ENCODE measurements at places on chromosomes 5 and 9. TPM values are rescaled to one million over a fixed set of nuclear protein-coding genes. Genes with fewer than 3 reads are reported as not detected.

NDFIP1 gene
- polyA plus RNA-seq, result 20.2 TPM

TAF11L10 gene
- not detected for polyA plus RNA-seq

BAAT gene
- polyA plus RNA-seq, result not detected

SLC30A5 gene
- 25.7 TPM for polyA plus RNA-seq

PRRC2B gene
- 26.3 TPM for polyA plus RNA-seq

ZNF300 gene
- polyA plus RNA-seq, result 9.9 TPM

MSMP gene
- not detected for polyA plus RNA-seq

ZDHHC11 gene
- polyA plus RNA-seq, result 2.4 TPM

TOR2A gene
- polyA plus RNA-seq, result 12.4 TPM

DNA sequence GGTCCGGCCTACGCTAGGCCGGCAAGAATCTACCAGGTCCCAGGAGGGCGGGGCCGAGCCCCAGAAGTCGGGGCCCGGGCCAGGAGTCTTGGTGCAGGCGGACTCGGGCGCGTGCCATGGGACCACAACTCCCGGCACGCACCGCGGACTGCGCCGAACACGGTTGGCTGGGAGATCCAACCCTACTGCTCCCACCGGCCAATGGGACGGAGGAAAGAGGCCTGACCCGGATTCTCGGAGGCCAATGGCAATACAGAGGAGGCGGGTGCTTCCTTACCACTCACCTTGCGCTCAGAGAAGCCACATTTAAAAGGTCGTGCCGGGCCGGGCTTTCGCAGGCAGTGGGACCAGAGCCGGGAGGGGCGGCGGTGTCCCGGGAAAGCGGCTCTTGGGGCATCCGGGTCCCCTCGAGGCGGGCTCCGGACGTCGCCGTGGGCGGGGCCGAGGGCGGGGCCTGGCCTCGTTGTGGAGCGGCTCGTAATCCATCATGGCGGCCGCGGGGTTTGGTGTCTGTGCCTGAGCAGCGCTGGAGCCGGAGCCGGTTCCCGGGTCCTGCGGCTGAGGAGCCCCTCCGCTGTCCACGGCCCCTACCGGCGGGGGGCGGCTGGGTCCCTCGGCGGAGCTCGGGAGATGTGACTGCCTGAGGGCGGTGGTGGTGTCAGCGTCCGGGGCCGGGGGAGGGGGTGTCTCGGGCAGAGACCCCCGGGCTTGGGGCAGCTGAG is 19.1 kb downstream of the EXOSC2 start:
- H3K4me3 ChIP-seq, result peak overlapping the region; percentile 90
- H3K27ac ChIP-seq, result peak overlapping the region; percentile 99
- H3K36me3 ChIP-seq, result no peaks in the 10 kb centered on the region
- H3K27me3 ChIP-seq, result no peaks in the 10 kb centered on the region
- peak; percentile 99 for DNase-seq
- peaks cover 54% of the 10 kb centered on the region for H3K4me1 ChIP-seq

DNA sequence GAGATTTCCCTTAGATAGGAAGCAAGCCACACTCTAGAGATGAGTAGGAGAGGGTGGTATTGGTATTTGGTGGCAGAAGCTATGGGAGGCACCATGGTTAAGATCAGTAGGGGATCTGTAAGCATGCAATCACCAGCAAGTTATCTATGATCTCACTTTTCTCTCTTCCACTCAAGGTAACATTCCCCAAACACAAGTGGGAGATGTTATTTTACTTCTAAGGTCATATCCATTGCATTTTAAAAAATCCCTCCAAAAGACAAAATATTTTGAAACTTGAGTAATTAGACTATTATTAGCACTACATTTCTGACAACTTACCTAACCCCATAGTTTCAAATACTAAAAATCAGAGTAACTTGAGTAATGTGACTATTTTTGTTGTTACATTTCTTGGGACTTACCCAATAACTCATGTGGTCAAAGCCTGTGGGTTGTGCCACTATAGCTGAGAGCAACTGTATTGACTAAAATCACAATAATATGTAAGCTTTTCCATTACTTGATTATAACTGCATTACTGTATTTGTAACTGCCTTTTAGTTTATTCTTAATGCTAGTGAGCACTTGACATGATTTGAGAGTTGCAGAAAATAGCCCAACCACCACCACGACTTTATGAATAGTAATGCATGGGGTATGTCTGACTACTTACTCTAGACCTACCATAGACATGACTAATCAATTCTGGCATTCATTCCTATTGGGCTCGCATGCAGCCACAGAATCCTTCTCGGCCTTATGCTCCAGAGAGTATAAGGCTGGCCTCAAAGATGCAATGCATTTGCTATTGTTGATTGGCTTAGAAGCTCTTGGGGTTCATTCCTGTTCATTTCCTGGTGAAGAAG is 264.7 kb downstream of the TRIM32 start:
- no peak overlapping the region for H3K27ac ChIP-seq
- no peak overlapping the region for H3K4me3 ChIP-seq
- DNase-seq, result no peak
- H3K4me1 ChIP-seq, result no peaks in the 10 kb centered on the region

DNA sequence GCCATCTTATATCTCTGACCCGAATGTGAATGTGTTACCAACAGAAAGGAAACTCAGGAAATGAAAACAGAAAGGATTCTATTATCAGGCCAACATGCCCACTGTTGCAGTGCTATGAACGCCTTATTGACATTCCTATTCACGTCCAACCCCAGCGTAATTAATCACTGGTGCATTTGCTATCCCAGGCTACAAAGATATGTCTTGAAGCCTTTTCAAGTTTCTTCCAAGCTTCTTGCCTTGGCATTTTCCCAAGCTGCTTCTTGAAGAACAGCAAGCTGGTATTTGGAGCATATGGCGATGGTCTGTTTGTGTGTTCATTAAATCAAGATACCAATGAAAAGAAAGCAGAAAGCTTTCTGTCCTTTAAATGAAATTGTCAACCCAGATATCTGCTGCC is 579.2 kb upstream of the ZNF462 start:
- H3K4me1 ChIP-seq, result peaks cover 11% of the 10 kb centered on the region
- no peak overlapping the region for H3K4me3 ChIP-seq
- no peaks in the 10 kb centered on the region for H3K36me3 ChIP-seq
- H3K27me3 ChIP-seq, result no peaks in the 10 kb centered on the region
- no peak overlapping the region for H3K27ac ChIP-seq

DNA sequence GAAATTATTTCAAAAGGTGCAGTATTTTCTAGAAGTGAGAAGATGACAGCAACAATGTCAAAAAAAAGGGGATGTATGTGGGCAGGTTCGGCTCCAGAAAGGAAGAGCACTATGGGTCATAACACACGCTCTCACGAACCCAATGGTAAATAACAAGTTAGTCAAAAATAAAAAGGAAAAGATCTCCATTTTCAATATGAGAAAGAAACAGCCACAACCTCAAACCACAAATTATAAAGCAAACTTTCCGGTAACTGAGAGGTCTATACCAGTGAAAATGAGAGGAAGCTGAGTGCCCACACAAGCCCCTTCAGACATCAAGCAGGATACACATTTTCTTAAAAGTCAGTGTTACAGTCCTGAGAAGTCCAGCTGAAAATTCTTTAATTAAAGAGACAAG is 398.5 kb upstream of the RPS23 start:
- H3K4me1 ChIP-seq, result no peaks in the 10 kb centered on the region
- DNase-seq, result no peak
- H3K36me3 ChIP-seq, result no peaks in the 10 kb centered on the region
- no peak overlapping the region for H3K27ac ChIP-seq
- no peaks in the 10 kb centered on the region for H3K27me3 ChIP-seq
- H3K4me3 ChIP-seq, result no peak overlapping the region

- H3K4me1 ChIP-seq, result no peaks in the 10 kb centered on the region
- no peak overlapping the region for H3K4me3 ChIP-seq
- no peaks in the 10 kb centered on the region for H3K36me3 ChIP-seq
- DNase-seq, result no peak
These were observed 70.3 kb downstream of the APTX start for GRCh38 chr9:32931129-32931528.

GRCh38 chr5:68261569-68262065 is 46.1 kb downstream of the PIK3R1 start:
- DNase-seq, result no peak
- peaks cover 62% of the 10 kb centered on the region for H3K4me1 ChIP-seq

GRCh38 chr5:40390281-40391149 is 289.2 kb upstream of the PTGER4 start:
- no peak overlapping the region for H3K27ac ChIP-seq
- no peak for DNase-seq
- H3K36me3 ChIP-seq, result no peaks in the 10 kb centered on the region
- peaks cover 1% of the 10 kb centered on the region for H3K4me1 ChIP-seq

GRCh38 chr5:59234236-59234635 is 651.4 kb downstream of the RAB3C start:
- H3K4me1 ChIP-seq, result peaks cover 5% of the 10 kb centered on the region
- no peak for DNase-seq
- H3K27me3 ChIP-seq, result no peaks in the 10 kb centered on the region
- no peak overlapping the region for H3K4me3 ChIP-seq
- no peaks in the 10 kb centered on the region for H3K36me3 ChIP-seq

DNA sequence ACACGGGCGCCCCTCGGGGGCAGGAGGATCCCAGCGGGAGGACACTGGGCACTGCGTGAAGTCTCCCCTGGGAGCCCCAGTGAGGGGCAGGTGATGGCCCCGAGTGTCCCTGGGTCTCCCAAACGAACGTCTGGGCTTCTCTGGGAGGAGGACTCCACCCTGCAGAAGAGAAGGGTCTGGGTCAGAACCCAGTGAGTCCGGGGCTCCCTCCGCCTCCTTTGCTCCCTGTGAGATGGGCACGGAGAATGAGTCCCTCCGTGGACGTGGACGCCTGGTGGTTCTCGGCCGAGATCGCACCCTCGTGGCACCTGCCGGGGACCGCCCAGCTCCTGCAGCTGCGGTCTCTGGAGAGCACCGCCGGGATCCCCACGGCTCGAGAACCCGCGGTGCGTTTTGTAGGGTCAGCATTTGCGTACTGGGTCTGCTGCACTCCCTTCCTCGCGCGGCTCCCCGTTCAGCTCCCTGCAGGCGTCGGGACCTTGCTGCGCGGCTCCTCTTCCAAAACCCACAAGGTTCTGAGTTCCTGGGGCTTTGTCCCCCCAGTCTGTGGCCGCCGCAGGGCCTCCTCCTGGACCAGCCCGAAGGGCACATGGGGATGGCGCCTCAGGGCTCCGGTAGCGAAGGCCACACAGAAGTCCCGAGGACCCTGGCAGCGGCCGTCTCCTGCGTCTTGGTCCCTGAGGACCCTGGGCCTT is 10.2 kb upstream of the CEP72 start:
- DNase-seq, result no peak
- H3K4me1 ChIP-seq, result peaks cover 3% of the 10 kb centered on the region
- H3K27ac ChIP-seq, result no peak overlapping the region
- no peaks in the 10 kb centered on the region for H3K36me3 ChIP-seq
- no peak overlapping the region for H3K4me3 ChIP-seq
- H3K27me3 ChIP-seq, result peaks cover 13% of the 10 kb centered on the region

DNA sequence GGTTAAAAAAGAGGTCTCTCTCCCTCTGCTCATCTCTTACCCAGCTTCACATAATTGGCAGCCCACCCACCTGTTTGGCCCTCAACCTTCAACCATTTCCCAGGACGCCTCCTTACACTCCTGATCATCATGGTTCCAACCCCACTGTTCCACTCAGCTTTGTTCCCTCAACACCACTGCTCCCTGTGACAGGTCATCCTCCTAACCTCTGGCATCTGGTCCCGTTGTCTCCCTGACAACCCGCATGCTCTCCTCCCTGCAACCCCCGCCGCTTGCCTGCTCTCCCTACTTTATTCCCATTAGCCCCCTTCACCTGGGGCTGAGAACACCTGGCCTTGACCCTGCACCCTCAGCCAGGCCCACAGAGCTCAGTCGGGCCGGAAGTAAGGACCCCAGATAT is 12.9 kb downstream of the PCDHGC5 start:
- H3K27me3 ChIP-seq, result no peaks in the 10 kb centered on the region
- no peak for DNase-seq
- no peak overlapping the region for H3K4me3 ChIP-seq
- H3K36me3 ChIP-seq, result no peaks in the 10 kb centered on the region
- no peak overlapping the region for H3K27ac ChIP-seq

DNA sequence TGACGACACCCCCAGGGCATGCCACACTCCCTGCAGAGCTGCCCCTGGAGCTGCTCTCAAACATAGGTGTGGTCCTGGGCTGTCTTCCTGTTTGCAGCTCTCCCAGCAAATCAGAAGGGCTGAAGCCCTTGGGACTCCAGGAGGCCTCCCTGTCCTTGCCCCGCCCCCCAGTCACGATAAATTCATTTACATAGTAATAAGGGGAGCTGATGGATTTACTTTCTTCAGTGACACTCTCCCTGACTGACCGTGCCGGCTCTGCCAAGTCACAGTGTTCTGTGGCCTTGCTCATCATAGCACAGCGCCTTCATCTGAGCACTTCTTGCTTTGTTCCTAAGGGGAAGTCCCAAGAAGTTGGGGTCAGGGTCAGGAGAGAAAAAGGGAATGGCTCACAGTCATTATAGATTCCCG is 121.4 kb downstream of the ENC1 start:
- no peaks in the 10 kb centered on the region for H3K27me3 ChIP-seq
- H3K4me1 ChIP-seq, result no peaks in the 10 kb centered on the region
- DNase-seq, result peak; percentile 81
- H3K4me3 ChIP-seq, result no peak overlapping the region
- H3K27ac ChIP-seq, result no peak overlapping the region

- H3K36me3 ChIP-seq, result no peaks in the 10 kb centered on the region
- no peaks in the 10 kb centered on the region for H3K4me1 ChIP-seq
- no peak overlapping the region for H3K27ac ChIP-seq
- H3K27me3 ChIP-seq, result no peaks in the 10 kb centered on the region
- no peak overlapping the region for H3K4me3 ChIP-seq
- no peak for DNase-seq
These were observed 151.5 kb downstream of the TARS1 start for GRCh38 chr5:33592245-33592644.

GRCh38 chr5:103834216-103834615 is 271.6 kb upstream of the NUDT12 start:
- DNase-seq, result no peak
- no peak overlapping the region for H3K27ac ChIP-seq
- no peaks in the 10 kb centered on the region for H3K4me1 ChIP-seq
- H3K27me3 ChIP-seq, result no peaks in the 10 kb centered on the region

GRCh38 chr5:167573370-167574127 is 717.9 kb upstream of the WWC1 start:
- no peak overlapping the region for H3K27ac ChIP-seq
- H3K4me1 ChIP-seq, result no peaks in the 10 kb centered on the region
- H3K27me3 ChIP-seq, result peaks cover 66% of the 10 kb centered on the region
- DNase-seq, result peak; percentile 67

DNA sequence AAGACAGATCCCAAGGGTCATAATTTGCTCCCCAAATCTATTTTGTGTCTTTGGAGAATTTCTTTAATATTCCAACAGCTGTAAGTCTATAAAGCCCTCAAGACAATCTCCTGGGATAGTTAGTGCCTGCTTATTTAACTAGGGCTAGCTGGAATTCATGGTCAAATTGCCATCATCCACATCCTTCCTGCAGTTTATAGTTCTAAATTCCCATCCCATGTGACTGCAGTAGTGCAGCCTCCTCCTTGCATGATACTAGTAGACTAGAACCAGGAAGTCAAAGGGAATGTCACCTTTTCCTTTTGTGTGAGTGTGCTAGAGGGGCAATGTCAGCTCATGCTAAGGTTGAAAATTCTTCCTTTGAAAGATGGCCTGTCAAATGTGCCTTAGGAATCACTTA is 214.8 kb upstream of the PIK3R1 start:
- no peak for DNase-seq
- no peaks in the 10 kb centered on the region for H3K27me3 ChIP-seq
- H3K36me3 ChIP-seq, result no peaks in the 10 kb centered on the region
- H3K4me3 ChIP-seq, result no peak overlapping the region
- no peaks in the 10 kb centered on the region for H3K4me1 ChIP-seq

GRCh38 chr5:75465480-75465879 is 45.9 kb downstream of the CERT1 start:
- H3K27me3 ChIP-seq, result no peaks in the 10 kb centered on the region
- peak overlapping the region; percentile 5 for H3K27ac ChIP-seq
- no peak overlapping the region for H3K4me3 ChIP-seq
- DNase-seq, result no peak

All from stomach (tissue), 19 donors.